Astrocyte of the cerebellum (primary cell): ENCODE measurements at places on chromosomes 7 and 10.

DNA sequence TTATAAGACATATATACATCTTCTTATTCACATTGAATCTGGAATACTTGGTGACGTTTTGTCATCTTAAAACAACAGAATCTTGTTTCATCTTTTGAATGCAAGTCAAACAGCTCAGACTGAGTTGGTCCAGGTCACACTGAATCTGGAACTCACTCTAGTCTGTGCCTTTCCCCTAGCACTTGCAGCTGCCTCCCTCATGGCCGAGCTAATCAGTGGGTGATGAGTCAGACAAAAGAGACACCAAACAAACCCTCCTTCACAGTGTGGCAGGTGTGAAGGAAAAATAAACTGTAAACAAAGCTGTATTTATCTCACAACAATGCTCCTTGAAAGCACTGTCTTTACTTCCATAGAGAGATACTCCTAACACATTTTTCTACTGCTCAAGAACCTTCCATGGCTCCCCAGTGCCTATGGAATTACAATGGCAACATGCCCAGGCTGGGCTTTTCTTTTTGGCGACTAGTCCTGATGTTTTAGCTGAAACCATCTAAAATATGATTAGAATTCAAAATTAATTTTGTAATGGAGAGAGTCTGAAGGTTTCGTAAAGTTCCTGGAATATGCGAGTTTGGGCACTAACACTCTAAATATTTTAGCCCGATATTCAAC lies 140.0 kb downstream of the ZNF365 start:
- no peak for DNase-seq

DNA sequence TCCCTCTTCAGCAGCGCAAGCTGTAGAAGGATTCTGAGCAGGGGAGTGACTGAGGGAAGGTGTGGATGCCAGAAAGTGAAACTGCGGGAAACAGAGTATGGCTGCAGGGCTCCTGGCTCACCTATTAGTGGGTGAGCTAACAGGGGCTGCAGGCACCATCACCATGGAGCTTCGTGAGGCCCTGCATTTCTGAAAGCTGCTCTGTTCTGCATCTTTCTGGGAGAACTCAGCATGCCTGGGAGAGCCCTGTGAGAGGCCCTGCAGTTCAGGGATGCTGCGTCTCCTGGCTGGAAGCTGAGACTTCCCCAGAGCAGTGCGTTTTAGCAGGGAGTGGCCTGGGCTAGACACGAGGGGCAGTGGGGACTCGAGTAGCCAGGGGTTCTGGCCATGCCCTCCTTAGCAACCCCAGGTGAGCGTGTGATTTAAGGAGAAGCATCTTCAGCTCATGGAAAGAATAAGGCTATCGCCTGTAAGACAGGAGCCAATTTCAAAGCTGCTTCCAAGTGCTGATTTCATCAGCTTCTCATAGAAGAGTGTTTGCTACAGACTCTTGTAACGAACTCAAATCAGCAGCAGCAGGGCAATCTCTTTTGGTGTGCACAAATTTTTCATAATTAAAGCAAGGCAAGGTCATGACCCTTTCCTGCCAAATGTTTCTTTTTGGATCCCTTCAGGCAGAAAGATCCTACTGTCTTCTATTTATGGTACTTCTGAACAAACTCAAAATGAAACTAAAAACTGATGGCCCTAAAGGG lies 293.6 kb upstream of the ZNF32 start:
- no peak for DNase-seq

DNA sequence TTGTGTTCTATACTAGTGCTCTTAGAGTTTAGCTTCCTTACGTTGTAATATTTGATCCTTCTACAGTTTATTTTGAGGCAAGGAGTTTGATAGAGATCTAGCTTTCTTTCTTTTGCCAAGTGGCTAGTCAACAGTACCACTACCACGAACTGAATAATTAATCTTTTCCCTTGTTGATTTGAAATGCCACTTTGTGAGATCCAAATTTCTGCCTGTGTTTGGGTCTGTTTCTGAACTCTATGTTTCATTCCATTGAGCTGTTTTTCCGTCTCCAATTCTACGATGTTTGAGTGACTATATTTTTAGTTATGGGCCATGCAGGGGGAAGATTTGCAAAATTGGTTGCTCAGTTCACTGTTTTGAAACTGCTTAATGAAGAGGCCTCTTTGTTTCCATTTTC lies 134.7 kb downstream of the KIAA1217 start:
- no peak for DNase-seq

DNA sequence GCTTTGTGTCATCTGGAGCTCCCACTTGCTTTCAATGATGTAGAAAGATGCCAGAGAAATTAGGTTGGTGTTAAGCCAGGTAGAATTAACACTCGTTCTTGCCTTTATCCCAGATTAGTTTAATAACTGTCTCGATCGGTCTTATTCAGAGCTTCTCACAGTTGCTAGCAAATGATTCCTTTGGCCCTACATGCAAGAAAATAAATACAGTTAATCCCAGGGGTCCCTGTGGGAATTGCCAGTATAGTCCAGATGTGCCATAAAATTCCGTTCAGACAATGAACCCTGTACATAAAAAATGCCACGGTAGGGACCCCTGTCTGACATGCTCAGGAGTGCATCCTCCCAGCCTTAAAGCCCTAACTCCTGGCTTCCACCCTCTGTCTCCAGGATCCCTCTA lies 207.5 kb downstream of the ARHGAP12 start:
- no peak for DNase-seq

- no peak for DNase-seq
These were observed 23.6 kb upstream of the TTYH3 start for GRCh38 chr7:2607923-2608904.

DNA sequence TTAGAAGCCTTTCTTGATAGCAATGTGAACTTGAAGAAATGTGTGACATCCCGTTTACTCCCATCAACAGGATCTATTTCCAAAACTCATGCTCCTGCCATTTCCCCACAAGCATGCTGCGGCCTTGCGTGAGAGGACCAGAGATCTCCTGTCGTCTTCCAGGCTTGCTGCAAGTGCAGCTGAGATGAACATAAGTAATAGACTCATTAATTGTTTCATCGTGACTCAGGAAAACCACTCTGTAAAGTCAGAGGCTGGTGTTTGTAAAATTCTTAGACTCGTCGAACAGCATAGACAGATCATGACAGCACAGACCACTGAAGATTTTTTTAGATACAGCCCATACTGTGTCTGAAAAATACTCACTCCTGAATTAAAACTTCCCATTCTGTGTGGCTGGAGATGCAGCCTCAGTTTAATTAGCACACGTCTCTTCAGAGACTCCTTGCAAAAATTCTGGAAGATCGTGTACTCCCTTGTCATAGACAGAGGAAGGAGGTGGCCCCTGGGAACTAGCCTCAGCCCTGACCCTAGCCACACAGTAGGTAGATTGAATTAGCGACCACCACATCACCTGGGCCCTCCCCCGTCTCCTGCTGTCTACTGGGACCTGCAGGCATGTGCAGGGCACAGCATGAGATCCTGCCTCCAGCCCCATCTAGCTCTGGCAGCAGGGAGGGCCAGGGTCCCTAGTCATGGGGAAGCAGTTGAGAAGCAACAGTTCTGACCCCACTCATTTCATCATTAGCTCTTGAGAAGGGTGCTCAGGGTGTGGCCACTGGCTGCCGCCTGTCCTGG lies 226.0 kb downstream of the CELF2 start:
- no peak for DNase-seq

GRCh38 chr7:128879461-128879938 lies 16.8 kb downstream of the ATP6V1F start:
- DNase-seq: no peak

- DNase-seq: no peak
These were observed 119.3 kb downstream of the CALN1 start for GRCh38 chr7:72292794-72293193.

- peak; percentile 92 for DNase-seq
These were observed 4.9 kb upstream of the COL17A1 start for GRCh38 chr10:104090611-104091010.

GRCh38 chr10:58322072-58322834 lies 12.6 kb upstream of the UBE2D1 start:
- DNase-seq: no peak

GRCh38 chr7:111145472-111145871 lies 54.5 kb downstream of the LRRN3 start:
- DNase-seq: no peak

- DNase-seq: no peak
These were observed 56.4 kb downstream of the NEUROD6 start for GRCh38 chr7:31284106-31284505.

DNA sequence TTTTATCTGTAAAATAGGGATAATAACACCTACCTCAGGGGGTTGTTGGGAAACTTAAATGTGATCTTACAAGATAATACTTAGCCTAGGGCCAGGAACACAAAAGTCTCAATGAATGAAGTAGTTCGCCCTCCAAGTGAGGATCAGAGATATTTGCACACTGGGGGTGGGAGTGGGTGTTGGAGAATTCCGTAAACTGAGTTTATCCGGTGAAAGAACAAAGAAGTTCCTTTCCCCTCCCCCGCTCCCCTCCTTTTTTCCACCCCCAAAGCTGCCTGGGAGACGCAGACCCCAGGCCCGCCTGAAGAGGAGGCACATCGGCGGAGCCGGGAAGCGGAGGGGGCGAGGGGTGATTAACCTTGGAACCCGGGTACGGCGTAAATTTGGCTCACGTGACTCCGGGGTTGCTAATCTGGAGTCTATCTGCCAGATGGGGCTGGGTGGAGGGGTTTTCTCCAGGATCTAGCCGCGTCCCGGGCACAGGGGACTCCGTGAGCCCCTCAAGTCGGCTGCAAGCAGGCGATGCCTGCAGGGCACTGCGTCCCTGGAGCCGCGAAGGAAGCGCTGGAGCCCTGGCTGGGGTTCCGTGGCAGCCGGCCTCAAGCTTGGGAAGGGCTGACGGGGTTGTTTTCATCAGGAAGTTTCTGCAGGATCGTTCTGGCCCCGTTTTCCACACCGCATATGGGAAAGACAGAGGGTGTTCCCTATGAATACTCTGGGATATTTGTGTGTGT lies 1.4 kb upstream of the PODXL start:
- DNase-seq: no peak

DNA sequence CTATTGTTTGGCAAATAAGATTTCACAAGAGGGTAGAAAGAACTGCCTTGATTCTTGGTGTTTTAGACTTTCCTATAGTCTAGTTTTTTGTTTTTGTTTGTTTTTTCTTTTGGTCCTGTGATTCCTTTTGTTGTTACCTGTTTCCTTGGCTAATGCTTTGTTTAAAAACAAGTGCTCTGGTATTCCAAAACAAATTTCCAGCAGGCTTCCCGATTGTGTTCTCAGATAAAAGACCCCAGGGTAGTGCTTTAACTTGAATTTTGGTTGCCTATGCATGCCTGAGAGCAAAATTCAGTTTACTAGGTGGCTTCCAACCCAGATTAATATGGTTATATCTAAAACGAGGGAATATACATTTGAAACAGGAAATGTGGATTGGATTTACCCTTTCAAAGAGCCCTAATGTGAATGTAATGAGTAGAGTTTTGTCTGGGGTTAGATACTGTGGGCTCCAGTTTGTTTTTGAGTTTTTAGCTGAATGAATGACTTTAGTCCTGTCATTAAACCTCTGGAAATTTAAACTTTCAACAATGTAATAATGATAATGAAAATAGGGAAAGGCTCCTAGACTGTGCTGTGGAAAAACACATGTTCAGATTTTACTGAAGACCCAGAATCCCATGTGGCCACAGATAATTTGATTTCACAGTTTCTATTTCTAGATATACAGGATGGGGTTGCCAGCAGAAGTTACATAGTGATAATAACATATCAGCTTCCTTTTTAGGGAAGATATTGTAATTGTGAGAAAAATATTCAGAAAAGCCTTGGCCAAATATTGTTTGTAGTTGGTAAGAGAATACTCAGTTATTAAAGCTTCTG lies 23.9 kb downstream of the AUTS2 start:
- no peak for DNase-seq
